ENCODE measurements at places on chromosomes 1 and 21. TPM values are rescaled to one million over a fixed set of nuclear protein-coding genes. Genes with fewer than 3 reads are reported as not detected.

DNA sequence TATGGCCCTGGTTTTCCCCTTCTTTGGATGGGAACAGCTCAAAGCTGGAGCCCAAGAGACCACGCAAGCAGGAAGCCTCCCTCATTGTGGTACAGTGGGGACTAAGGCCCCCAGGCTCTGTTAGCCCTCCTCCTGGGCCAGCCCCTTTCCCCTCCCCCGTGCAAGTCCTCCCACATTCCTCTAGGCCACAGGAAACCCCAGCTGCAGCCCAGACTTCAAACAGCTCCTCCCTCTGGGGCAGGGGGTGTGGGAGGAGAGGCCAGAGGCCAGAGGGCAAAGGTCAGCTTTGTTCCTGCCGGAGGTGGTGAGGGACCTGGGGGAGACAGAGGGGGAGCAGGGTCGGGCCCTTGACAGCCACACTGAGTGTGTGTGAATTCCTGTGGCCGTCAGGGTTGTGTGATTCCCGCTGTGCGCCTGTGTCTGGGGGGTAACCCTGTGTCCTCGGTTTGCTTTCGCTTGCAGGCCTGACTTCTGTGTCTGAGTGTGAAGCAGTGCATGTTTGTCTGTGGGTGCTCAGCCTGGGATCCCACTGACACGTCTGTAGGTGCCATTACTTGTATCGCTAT lies 3.4 kb upstream of the AHDC1 start:
- DNase-seq: no peak

DNA sequence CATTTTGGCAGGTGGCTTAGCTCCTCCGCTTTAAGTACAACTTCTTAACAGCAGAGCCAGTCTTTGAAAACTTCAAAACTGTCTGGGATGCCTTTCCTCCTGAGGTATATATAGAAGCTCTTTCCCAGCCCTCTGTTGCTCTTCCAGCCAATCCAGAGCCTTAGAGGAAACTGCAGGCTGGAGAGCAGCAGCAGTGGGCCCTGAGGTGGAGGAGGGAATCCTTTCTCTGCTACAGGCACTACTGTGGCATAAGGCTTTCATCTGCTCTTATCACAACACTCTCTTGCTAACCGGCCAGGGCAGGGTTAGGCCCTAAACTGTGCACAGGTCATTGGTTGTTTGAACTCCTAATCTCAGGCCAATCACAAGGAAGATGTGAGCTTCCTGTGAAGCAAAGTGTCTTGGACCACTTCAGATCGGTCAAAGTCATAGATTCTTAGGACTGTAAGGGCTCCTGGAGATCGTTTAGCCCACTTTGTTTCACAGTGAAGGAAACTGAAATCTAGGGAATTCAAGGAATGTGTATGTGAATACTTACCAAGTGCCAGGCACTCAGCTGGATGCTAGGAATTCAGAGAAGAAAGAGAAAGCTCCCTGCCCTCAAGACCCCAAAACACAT lies at the start of gene RGS5:
Gene RGS5 (minus strand): TSS at position 84 of the 619 bp plus-strand sequence. CDS start 81 bp downstream, at position 3.
- no peak for DNase-seq

DNA sequence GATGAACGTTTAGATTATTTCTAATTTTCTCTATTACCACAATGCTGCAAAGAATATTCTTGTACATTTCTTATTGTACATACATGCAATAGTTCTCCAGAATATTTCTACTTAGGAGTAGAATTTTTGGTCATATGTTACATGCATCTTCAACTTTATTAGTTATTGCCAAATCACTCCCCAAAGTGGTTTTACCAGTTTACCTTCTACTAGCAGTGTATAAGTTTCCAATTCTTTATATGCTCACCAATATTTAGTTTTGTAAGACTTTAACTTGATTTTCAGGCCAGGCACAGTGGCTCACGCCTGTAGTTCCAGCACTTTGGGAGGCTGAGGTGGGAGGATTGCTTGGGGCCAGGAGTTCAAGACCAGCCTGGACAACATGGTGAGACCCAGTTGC lies 55.4 kb downstream of the SNRPE start:
- no peak for DNase-seq

DNA sequence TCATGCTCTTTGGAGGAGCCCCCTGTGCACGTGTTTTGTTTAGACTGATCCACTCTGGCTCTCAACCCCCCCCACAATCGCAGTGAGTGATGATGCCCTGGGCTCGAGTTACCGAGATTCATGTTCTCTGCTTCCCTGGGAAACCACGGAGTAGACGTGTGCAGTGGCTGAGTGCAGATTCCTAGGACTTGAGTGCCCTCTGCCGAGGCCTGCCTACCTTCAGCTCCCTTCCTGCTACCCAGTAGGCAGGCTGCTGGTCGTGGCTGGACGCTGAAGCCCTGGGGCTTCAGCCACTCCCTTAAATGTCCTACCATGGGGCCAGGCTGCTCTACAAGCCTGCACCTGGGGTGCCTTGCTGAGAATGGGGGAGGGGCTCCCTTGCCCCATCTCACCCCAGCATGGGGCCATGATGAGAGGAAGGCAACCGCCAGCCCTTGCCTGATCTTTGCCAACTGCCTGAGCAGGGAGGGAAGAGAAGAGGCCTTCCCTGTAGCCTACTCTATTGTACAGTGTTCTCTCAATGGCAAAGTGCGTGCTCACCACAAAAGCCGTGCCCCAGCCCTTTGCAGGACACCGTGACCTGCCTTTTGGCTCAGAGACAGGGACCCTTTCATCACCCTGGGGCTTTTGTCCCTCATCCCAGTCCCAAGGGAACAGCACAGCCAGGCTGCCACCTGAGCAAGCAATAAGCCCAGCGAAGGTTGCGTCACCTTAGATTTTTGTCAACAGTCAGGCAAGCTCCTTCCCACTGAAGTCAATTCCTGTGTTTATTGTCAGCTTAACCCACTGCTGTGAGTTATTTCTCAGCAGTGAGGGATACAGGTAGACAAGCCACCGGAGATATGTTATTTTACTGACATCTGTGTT lies 4.1 kb upstream of the GRIK3 start:
- DNase-seq: no peak

DNA sequence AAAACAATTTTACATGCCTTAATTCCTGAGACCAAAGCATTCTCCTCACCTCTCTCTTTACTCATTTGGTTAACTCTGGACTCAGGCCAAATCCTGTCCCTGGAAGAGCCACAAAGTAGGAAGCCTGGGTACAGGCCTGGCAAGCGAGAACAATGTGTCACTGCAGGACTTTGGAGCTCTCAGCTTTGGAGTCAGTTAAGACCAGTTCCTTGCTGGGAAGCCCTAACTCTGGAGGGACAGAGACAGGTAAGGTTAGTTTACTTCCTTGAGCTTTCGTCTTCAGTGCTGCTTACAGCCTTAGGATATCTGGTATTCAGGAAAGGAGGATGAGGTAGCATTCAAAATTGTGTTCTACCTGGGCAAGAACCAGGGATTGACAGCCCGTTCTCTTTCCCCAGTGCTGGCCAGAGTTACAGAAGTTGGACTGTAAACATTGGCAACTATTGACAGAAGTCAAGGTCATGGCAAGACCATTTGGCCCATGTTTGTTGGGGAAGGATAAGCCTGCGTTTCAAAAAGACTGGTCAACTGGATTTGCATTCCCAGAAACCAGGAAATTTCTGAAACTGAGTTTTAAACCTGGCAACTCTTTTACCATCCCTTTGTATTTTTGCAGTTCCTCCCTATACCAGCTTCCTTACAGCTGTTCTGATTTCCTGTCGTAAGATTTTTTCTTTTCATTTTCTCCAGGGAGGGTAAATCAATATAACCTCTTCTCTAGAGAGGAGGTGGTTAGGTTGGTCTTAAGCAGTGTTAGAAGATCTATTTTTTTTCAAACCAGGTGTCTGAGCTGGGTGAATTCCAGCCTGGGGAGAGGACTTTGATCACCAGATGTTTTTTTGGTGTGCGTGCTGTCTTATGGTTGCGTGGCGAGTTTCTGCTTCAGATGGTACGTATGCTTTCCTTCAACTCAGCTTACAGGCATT lies at the start of gene C4BPB:
Gene C4BPB (plus strand): TSS at position 160 of the 926 bp plus-strand sequence. CDS start 672 bp downstream, at position 832.
- DNase-seq: peak; percentile 46

DNA sequence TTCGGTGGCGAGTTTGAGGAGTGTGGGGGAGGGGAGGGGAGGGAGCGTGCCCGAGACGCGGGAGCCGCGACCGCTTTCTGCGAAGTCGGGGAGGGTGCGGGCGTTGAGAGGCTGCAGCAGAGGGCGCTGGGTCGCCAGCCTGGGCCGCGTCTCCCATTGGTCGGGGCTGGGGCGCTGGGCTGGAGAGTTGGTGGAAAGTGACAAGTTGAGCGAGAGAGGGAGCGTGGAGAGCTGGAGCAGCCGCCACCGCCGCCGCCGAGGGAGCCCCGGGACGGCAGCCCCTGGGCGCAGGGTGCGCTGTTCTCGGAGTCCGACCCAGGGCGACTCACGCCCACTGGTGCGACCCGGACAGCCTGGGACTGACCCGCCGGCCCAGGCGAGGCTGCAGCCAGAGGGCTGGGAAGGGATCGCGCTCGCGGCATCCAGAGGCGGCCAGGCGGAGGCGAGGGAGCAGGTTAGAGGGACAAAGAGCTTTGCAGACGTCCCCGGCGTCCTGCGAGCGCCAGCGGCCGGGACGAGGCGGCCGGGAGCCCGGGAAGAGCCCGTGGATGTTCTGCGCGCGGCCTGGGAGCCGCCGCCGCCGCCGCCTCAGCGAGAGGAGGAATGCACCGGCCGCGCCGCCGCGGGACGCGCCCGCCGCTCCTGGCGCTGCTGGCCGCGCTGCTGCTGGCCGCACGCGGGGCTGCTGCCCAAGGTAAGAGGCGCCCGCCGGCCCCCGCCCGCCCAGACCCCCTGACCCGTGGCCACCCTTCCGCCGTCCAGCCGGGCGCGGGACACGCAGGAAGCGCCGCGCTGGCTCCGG lies at the start of gene ROR1:
Gene ROR1 (plus strand): TSS at position 203 of the 802 bp plus-strand sequence.
- peak; percentile 43 for DNase-seq

DNA sequence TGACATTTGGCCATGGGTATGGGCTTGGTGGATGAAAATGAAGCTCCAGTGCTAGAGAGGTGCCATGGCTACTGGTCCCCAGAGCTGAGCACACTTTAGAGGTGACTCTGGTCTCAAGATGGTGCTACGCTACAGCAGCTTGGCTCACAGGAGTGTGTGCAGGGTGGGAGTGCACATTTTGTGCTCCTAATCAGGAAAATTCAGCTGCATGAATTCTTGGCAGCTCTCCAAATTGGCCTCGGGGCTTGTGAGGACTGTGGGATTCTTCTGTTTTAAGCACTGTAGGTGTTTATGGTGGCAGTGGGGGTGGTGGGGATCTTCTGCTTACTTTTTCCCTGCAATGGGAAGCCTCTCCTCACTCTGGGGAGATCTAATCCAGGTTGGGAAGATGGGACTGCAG lies 17.3 kb upstream of the TIPRL start:
- DNase-seq: no peak

Gene CD5L
- not detected for total RNA-seq

DNA sequence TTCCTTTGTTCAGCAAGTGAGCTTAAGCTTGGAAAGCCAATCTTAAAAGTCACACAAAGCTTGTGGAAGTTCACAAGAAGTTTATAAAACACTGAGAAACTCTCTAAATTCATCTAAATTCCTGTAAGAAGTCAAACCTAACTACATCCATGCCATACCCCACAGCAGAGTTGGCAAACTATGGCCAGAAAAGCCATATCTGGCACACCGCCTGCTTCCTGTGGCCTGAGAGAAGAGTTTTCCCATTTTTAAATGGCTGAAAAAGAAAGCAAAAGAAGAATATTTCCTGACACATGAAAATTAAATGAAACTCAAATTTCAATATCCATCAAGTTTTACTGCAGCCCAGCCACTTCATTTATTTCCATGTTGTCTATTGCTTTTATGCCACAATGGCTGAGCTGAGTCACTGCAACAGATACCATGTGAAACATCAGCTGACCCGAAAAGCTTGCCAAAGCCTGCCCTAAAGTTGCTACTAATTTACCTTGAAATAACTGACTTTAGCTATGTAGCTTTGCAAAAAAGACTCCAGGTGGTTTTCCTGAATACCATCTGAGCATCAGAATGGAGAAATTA lies 237.1 kb downstream of the SLC45A1 start:
- no peak for DNase-seq

Gene ATP5PO
- total RNA-seq: 176 TPM

Gene OR2G6
- total RNA-seq: not detected

GRCh38 chr1:223486366-223486765 lies 93.2 kb downstream of the CCDC185 start:
- DNase-seq: no peak

Gene CA6
- 2.2 TPM for total RNA-seq

GRCh38 chr1:10522322-10522860 lies 47.6 kb downstream of the PEX14 start:
- no peak for DNase-seq

GRCh38 chr1:192588546-192588945 lies 13.0 kb downstream of the RGS1 start:
- DNase-seq: no peak

Measured in activated T-helper 1 cell treated with anti-CD3 and anti-CD28 coated beads, Interleukin-12 subunit alpha, Interleukin-12 subunit beta, Interleukin-2, Interleukin-4 antibody, amounts not matched to agents 30 ng/mL and 10 ng/mL and 1 ng/mL, durations not matched to agents 14 hours and 24 hours and 36 hours (primary cell).